ENCODE measurements at places on chromosomes 5 and 9. TPM values are rescaled to one million over a fixed set of nuclear protein-coding genes. Genes with fewer than 3 reads are reported as not detected.

Gene GBGT1
- 3.6 TPM for total RNA-seq

Gene BTNL3
- not detected for total RNA-seq

GRCh38 chr5:44546286-44546685 is 157.1 kb upstream of the FGF10 start:
- DNase-seq = no peak

- no peak for DNase-seq
Measured at GRCh38 chr5:174482607-174483024, 241.8 kb upstream of the MSX2 start.

- DNase-seq = no peak
Measured at GRCh38 chr9:27495480-27496134, 28.5 kb upstream of the IFNK start.

DNA sequence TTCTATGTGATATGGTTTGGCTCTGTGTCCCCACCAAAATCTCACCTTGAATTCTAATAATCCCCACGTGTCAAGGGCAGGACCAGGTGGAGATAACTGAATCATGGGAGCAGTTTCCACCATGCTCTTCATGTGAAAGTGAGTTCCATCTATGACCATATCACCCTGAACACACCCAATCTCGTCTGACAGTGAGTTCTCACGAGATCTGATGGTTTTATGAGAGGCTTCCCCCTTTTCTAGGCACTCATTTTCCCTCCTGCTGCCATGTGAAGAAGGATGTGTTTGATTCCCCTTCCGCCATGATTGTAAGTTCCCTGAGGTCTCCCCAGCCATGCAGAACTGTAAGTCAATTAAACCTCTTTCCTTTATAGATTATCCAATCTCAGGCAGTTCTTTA is 64.2 kb downstream of the RICTOR start:
- DNase-seq = no peak

GRCh38 chr5:141848744-141849414 is 29.3 kb downstream of the PCDH1 start:
- DNase-seq = peak; percentile 63

DNA sequence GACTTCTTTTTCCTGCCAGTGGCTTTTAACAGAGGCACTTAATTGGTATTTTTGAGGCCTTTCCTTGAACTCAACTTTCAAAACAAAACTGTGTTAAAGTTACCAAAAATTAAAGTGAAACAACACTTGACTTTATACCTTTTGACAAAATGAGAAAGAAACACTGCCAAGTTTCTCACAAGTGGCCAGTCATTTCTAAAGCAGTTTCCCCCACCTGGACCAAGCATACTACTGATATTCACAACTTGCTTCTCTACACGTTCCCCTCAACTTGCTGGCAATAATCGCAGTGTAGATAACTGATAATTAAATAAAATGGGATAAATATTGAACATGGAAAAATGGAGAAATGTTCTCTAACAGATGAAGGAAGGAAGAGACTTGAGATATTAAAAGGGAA is 135.7 kb downstream of the TLR4 start:
- DNase-seq = no peak

Gene MUSK
- not detected for total RNA-seq

Gene UGCG
- 13.5 TPM for total RNA-seq

GRCh38 chr5:74356009-74356695 is 284.4 kb downstream of the ENC1 start:
- DNase-seq = no peak

- DNase-seq = no peak
Measured at GRCh38 chr5:125486634-125487033, 740.2 kb upstream of the ZNF608 start.

Gene FBXO38
- total RNA-seq = 43.1 TPM

DNA sequence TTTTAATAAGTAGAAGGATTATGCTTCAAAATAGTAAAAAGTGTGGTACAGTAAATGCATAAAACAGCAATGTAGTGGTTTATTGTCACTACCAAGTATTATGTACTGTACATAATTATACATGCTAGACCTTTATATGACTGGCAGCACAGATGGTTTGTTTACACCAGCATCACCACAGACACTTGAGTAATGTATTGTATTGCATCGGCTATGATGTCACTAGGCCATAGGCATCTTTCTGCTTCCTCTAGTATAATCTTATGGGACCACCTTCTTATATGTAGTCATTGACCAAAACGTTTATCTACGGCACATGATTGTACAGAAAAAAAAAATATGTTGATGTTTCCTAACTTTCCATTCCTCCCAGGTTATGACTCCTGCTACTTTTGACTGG is 31.9 kb upstream of the SSBP2 start:
- no peak for DNase-seq

GRCh38 chr5:135964670-135965320 is 10.0 kb upstream of the LECT2 start:
- no peak for DNase-seq

DNA sequence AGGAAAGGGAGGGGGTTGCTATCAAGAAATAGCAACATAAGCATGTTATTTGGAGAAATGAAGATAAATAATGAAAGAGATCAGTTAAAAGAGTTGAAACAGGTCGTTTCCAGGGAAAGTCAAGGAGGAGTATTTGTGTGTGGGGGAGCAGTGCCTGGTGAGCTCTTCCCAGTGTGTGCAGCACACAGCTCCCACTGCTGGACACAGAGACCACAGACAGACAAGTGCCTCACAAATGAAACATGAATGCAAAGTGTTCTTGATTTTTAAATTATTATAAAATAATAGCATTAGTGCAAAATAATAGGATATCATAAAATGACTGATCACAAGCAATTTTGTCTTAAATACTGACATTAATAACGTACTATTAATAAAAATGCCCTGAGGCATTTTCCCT is 40.8 kb downstream of the LIFR start:
- DNase-seq = no peak

DNA sequence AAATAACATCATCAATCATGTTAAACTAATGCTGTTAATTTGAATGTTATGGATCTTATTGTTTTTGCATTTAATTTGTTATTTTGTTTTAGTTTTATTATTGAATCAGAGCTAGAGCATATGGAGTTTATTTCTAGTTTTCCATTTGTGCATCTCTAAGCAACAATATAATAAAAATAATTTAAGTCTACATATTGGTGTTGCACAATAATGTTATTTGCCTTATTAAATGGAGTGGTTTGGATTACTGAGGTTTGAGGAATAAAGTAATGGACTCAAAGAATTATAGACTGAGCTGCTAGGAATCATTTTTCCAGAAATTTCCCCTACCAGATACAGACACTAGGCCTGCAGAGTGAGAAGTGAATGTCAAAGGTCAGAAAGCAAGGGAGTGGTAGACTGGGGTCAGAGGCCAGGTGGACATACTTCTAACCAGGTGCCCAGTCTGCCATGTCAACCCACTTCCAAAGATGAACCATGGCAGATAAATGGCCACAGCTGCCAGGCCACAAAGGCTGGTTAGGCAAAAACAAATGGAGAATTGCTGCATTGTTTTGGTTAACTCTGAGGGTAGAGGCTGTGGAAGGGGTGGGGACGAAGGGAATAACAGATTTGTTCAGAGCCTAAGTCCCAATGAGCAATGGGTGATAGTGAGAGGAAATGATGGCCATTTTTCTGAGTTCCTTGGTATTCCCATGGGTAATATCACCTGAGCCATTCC is 113.1 kb downstream of the FBXL7 start:
- DNase-seq = no peak

DNA sequence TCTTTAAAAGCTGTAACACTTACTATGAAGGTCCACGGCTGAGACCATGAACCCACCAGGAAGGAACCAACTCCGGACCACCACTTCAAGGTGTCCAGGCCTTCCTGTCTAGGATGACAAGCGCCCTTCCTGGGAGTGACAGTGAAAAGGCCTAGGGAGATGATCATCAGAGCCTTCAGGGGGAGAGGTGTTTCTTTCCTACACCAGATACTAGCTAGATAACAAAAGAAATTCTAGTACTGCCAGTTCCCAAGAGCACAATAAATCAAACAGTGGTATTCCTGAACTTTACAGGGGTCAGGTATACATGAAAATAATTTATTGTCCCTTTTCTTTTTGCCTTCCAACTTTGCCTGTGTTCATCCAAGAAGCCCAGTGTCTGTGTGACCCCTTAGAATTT is 94.2 kb upstream of the NFIL3 start:
- DNase-seq = no peak

GRCh38 chr9:16625161-16625631 is 245.3 kb downstream of the BNC2 start:
- DNase-seq = no peak

Gene CYSTM1
- 26.5 TPM for total RNA-seq

- DNase-seq = no peak
Measured at GRCh38 chr5:124889486-124889825, 143.0 kb upstream of the ZNF608 start.

Gene IFNA2
- not detected for total RNA-seq

Gene WNT8A
- total RNA-seq = not detected

Gene EGFL7
- 0.93 TPM for total RNA-seq

GRCh38 chr5:40618926-40619325 is 60.8 kb upstream of the PTGER4 start:
- DNase-seq = no peak

GRCh38 chr9:133980864-133981588 is 11.1 kb downstream of the VAV2 start:
- no peak for DNase-seq

Gene MBLAC2
- 3.3 TPM for total RNA-seq

- DNase-seq = no peak
Measured at GRCh38 chr5:133995883-133996563, 8.8 kb downstream of the VDAC1 start.

DNA sequence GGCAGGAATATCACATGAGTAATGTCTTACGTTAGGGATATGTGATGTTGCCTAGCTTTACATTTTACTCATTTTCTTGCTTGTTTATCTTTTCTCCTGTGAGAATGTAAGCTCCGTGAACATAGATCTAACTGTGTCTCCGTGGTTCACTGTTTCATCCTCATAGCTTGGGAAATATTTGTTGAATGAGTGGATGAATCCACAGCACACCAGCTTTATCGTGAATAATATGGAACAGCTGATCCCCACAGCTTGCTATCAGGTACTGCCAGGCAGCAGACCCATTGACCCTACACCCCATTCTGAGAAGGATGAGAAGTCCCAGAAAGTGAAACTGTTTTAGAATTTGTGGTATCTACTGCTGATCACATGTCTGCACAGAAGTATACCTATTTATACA is 106.8 kb upstream of the FBN2 start:
- no peak for DNase-seq

DNA sequence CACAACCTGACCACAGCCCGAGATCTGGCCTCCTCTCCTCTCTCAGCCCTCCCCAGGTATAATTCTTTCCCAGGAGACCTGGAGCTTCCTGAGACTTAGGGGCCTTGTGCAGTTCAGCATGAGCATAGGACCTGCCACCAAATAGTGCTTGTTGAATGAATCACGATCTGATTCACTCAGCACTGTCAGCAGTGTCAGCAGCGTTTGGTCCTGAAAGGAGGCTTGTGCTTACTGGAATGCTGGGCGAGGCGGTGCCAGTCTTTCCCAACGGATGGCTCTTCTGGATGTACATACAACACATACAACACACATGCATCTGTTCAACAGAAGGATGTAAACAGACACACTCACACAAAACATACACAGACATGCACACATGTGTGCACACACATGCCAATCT is 173.3 kb downstream of the COL23A1 start:
- DNase-seq = no peak

Measured in activated CD4-positive, alpha-beta memory T cell treated with anti-CD3 and anti-CD28 coated beads for 36 hours (primary cell).